ENCODE measurements at places on chromosomes 7 and 10.

- DNase-seq: no peak
These were observed 89.6 kb downstream of the AUTS2 start for GRCh38 chr7:69687739-69688433.

- DNase-seq: no peak
These were observed 333.7 kb downstream of the GFRA1 start for GRCh38 chr10:115939101-115939854.

GRCh38 chr7:70312336-70312735 lies 714.1 kb downstream of the AUTS2 start:
- DNase-seq: no peak

GRCh38 chr10:70295926-70296325 lies 12.1 kb upstream of the NPFFR1 start:
- no peak for DNase-seq

DNA sequence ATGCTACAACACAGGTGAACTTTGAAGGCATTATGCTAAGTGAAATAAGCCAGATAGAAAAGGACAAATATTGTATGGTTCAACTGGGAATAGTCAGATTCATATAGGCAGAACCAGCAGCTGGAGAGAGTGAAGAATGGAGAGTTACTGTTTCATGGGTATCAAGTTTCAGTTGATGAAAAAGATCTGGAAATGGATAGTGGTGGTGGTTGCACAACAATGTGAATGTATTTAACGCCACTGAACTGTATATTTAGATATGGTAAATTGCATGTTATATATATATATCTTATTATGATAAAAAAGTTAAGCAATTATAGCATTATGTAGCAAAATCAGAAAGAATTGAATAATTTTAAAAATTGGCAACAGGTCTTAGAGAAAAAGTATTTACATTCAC lies 3.9 kb downstream of the LMBR1 start:
- no peak for DNase-seq

DNA sequence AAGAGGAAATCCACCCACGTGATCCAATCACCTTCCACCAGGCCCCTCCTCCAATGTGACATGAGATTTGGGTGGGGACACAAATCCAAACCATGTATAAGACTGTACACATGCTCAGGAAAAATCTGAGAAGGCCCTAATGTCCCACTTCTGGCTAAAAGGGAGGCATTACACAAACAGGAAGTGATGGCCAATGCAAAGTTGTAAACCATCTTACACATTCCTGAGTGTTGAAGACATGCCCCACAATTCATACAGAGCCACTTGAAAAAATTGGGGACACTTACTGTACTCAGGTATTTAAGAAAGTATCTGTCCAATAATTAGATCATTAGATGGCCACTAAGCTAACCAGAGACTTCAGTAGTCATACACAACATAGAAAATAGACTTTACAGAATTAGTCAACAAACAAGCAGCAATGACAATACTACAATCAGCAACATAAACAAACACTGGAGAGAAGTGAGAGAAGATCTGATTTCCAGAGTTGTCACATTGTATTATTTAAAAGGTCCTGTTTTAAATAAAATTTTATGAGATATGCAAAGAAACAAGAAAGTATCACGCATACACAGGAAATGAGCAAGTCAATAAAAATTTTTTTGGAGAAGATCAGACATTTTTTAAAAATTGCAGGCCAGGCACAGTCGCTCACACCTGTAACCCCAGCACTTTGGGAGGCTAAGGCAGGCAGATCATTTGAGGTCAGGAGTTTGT lies 143.3 kb downstream of the DGKI start:
- no peak for DNase-seq

- DNase-seq: no peak
These were observed 72.3 kb upstream of the LEP start for GRCh38 chr7:128168667-128169210.

GRCh38 chr10:92714152-92714845 lies 24.5 kb downstream of the HHEX start:
- DNase-seq: no peak

Measured in smooth muscle cell of the brain vasculature (primary cell).